ENCODE measurements at places on chromosomes 3 and 15.
A peak's percentile ranks its signal among the peaks of the same experiment; 100 is the strongest.

DNA sequence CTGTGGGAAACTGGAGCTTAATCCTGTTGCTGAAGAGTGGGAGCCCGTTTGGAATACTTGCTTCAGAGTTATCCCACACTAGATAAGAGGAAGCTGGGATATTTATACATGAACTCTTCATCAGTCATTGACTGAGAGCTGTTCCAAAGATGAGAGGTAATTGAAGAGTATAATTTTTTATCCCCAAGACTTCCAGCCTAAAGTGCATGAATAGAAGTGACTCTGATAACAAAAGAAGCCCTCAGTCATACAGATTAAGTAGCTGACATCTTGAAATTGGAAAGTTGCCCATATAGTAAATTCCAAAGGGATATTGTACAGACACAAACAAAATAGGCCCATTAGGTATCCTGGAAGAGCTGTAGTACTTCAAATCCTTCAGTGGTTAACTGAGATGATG is 268.0 kb downstream of the EPHA3 start:
- no peak for DNase-seq

DNA sequence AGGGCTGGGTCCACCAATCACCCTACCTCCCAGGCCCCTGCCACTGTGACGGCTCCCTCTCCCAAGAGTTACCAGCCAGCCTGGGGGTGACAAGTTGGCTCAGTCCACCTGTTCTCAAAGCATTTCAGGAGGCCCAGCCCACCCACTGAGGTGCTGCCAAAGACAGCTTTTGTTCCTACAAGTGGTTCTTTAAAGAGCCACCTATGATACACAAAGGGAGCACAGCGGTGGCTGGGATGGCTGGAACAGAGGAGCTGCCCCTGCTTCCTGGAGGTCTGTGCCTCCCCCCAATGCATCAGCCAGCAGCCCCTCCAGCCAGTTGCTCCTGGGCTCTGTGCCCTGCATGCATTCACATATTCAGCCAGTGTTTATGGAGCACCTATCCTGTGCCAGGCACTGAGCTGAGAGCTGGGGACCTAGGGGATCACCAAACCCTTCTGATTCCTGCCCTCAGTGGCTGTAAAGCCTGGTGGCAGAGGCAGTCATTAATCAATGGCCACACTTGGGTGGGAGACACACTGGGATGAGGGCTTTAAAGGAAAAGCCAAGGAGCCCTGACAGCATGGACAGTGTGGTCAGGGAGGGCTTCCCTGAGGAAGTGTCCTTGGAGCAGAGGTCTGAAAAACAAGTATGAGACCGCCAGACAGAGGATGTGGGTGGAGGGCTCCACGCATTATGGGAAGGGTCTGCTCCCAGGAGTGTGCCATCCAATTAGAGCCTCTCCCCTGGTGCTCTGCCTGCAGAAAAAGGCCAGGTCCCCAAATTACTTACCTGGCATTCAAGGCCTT is 107.1 kb upstream of the LINGO1 start:
- no peak for DNase-seq

DNA sequence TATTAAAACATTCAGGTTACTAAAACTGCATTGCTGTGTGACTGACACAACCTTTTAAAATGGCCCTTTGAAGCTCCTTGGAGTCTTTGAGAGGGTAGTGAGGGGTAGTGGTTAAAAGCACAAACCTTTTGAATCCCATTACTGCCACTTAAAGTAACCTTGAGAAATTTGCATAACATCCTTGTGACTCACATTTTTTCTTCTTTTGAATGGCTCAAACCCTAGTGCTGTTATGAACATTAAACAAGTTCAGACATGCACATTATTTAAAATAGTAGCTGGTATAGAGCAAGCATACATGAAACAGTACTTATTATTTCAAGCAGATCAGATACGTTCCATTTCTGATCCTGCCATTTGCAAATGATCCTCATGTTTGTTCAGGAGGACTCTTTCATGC is 3.7 kb upstream of the CLDN1 start:
- no peak for DNase-seq

- DNase-seq: no peak
Measured at GRCh38 chr3:46632792-46633191, 20.5 kb downstream of the FAM240A start.

GRCh38 chr3:38084334-38085310 is 45.6 kb downstream of the DLEC1 start:
- DNase-seq: no peak

GRCh38 chr3:8741581-8742261 is 8.1 kb downstream of the CAV3 start:
- no peak for DNase-seq

- no peak for DNase-seq
Measured at GRCh38 chr3:46642971-46643370, 30.6 kb downstream of the FAM240A start.

DNA sequence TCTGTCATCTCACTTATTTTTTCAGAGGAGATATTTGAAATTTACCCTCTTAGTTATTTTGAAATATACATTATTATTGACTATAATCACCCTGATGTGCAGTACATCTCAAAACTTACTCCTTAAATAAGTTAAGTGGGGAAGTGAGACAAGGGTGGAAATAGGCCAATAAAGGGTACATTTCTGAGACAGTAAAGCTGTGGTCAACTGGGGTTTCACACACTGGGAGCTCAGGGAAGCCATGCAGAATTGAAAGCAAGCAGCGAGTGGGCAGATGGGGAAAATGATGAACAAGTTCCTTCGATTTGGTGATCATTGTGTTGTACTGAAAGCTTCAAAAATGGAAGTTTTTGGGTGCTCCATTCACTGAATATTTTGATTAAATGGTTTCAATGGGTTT is 21.6 kb upstream of the MOBP start:
- no peak for DNase-seq

DNA sequence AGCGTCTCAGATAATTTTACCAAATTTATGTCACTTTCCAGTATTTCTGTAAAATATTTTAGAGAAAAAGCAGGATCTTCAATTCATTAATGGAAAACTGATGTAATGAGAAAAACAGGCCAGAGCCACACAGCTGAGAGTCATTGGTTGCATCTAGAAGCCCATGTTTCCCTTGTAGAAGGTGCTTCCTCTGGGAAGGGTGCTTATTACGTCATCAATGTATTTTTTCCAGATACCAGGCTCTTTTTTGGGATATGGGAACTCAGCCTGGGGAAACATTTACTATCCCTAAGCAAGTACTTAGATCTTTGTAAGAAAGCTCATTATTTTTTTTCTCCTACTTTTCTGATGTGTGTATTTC is 89.1 kb upstream of the PHLDB2 start:
- DNase-seq: no peak

DNA sequence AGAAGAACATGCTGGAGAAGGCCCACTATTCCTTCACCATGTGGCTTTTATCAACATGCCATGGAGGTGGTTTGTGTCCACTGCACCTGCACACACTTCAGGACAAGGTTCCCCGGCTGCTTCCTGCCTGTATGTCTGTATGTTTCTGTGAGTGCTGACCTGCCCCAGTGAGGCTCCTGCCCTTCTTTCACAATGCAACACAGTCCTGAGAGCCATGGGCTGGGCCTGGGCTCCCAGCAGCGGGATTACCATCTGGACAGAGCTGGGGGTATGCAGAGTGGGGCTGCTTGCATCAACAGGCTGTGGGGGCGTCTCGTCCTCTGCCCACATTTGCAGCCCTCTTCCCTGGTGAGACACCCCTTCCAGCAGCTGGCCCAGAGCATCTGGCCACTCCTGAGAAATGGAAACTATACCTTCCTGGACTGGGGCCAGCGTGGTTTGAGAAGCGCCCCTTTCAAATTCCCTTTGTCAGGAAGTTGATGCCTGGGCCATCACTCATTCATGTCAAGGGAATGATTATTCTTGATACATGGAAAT is 29.3 kb upstream of the C15orf39 start:
- peak; percentile 27 for DNase-seq

- DNase-seq: no peak
Measured at GRCh38 chr15:29133791-29134190, 135.8 kb downstream of the NSMCE3 start.

GRCh38 chr15:50278496-50278895 is 13.0 kb upstream of the HDC start:
- DNase-seq: no peak

DNA sequence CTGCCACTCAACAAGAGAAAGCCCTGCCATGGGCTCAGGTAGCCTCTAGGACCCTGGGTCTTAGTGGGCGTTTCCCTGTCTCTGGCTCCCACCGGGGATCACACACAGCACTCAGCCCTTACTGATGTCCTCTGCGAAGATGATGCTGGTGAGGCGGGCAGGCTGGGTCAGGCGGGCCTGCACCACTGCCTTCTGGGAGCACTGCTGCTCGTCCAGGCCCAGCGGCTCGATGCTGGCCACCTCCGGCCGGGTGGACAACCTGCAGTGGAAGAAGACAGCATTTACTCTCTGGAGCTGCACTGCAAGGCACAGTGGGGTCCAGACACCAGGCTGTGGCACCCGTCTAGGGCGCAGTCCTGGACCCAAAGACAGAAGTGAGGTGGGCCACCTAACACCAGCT is 20.5 kb downstream of the NUP210 start:
- no peak for DNase-seq

DNA sequence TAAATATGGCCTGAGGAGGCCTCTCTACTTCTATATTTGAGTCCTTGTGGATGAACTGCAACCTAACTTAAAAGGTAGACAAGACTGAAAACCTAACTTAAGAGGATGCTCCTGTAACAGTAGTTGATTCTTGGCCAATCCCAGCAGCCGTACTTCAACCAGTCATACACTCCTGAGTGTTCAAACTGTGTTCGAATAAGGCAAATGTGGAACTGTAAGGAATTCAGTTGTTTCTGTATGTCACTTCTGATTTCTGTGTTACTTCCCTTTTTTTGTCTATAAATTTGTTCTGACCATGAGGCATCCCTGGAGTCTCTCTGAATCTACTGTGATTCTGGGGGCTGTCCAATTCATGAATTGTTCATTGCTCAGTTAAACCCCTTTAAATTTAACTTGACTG is 20.5 kb downstream of the GALK2 start:
- DNase-seq: no peak

DNA sequence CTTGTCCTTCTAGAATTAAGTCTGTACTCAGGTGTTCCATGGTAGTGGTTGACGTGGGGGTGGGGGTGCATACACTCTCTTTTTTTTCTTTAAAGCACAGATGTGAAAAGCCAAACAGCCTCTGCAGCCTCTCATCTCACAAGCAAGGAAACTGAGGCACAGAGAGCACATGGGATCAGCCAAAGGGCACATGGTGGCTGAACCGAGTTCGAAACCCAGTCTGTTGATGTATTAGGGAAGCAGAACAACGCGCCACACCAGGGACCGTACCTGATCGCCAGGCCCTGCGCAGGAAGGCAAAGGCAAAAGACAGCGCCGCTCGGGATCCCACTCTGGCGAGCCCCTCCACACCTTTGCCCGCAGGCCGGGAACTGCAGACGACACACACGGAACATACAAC is 47.3 kb downstream of the HERC2 start:
- DNase-seq: no peak

DNA sequence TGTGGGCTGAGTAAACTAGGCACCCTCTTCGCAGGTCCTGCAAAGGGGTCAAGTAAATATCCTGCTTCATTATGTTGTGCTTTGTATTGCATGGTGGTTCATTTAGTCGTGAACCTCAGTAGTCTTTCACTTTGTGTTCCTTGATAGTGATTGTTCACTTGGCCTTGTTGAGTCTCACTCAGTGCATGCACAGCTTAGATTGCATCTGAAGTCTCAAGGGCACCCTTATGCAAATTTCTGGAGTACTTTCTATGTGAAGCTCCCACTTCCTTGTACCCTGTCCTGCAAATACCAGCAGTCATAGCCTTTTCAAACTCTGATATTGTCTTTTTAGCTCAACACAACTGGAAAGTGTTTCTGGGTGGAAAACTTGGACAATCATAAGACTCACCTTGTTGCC is 519.2 kb downstream of the NAALADL2 start:
- no peak for DNase-seq

DNA sequence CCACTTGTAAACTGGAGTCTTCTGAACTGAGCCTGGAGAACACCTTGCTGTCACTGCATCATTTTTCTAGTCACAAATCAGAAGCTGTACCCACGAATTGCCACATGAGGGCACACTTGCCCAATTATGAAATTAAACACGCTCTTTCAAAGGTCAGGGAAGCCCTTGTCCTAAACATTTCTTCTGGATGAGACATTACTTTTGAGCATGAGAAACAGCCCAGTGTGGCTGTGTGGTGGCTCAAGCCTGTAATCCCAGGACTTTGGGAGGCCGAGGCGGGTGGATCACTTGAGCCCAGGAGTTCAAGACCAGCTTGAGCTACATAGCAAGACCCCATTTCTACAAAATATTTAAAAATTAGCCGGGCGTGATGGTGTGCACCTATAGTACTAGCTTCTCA is 27.5 kb upstream of the CFAP161 start:
- DNase-seq: peak; percentile 10

DNA sequence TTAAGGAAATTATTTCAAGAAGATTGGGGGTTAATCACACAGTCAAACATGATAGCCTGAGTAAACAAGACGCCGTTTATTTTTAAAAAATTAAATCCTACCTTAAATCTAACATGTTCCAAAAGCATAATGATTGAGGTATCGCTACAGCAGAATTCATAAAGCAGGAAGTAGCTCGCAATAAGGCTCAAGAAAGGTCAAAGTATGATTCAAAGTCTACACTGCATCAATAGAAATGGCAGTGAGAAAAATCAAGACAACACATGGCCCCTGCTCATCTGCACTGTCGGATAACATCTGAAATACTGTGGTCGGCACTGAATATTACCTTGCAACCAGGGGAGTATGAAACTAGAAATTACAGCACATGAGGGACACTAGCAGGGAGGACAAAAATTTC is 93.2 kb downstream of the SMARCC1 start:
- no peak for DNase-seq

DNA sequence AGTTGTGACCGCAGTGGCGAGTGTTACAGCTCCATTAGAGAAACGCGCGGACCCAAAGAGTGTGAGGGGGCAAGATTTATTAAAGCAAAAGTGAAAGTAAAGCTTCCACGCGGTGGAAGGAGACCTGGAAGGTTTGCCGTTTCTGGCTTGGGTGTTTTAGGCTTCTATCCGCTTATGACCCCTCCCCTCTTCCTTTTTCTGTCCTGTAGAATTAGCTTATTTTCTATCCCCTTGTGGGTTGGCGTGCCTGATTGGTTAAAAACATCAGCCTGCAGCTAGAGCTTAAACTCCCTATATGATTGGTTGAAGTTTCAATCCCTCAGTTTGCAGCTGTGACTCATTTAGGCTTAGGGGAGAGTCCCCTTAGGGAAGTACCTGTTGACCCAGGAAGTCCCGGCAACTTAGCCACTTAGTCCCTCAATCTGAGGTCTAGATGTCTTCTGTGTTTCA is 39.6 kb downstream of the C3orf38 start:
- DNase-seq: no peak

- DNase-seq: peak; percentile 69
Measured at GRCh38 chr3:117399311-117400078, 689.9 kb downstream of the TUSC7 start.
